Amniotic epithelial cell (primary cell): ENCODE measurements at places on chromosomes 3 and 15.

GRCh38 chr3:175029828-175030227 lies 170.7 kb downstream of the NAALADL2 start:
- no peak for DNase-seq

- DNase-seq = peak; percentile 84
Observed at GRCh38 chr3:197718891-197719290, 17.8 kb downstream of the RUBCN start.

- DNase-seq = no peak
Observed at GRCh38 chr15:57460208-57460816, 84.0 kb downstream of the CGNL1 start.

DNA sequence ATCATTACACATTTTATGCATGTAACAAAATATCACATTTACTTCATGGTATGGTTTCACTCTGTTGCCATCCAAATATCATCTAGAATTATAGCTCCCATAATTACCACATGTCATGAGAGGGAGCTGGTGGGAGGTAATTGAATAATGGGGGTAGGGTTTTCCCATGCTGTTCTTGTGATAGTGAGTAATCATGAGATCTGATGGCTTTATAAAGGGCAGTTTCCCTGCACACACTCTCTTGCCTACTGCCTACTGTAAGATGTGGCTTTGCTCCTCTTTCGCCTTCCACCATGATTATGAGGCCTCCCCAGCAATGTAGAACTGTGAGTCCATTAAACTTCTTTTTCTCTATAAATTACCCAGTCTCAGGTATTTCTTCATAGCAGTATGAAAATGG lies 123.4 kb downstream of the SATB1 start:
- no peak for DNase-seq

- DNase-seq = no peak
Observed at GRCh38 chr3:197468167-197468566, 87.6 kb downstream of the BDH1 start.

GRCh38 chr15:47768735-47769134 lies 51.4 kb downstream of the SEMA6D start:
- DNase-seq = peak; percentile 60

- DNase-seq = peak; percentile 70
Observed at GRCh38 chr3:195263193-195263924, 7.6 kb downstream of the XXYLT1 start.

DNA sequence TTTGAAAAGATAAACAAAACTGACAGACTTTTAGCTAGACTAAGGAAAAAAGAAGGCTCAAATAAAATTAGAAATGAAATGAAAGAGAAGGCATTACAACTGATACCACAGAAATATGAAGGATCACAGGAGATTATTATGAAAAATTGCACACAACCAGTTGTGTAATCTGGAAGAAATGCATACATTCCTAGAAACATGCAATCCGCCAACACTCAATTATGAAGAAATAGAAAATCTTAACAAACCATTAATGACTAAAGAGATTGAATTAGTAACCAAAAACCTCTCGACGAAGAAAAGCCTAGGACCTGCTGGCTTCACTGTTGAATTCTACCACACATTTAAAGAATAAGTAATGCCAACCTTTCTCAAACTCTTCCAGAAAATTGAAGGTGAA lies 149.5 kb downstream of the SV2B start:
- DNase-seq = no peak

DNA sequence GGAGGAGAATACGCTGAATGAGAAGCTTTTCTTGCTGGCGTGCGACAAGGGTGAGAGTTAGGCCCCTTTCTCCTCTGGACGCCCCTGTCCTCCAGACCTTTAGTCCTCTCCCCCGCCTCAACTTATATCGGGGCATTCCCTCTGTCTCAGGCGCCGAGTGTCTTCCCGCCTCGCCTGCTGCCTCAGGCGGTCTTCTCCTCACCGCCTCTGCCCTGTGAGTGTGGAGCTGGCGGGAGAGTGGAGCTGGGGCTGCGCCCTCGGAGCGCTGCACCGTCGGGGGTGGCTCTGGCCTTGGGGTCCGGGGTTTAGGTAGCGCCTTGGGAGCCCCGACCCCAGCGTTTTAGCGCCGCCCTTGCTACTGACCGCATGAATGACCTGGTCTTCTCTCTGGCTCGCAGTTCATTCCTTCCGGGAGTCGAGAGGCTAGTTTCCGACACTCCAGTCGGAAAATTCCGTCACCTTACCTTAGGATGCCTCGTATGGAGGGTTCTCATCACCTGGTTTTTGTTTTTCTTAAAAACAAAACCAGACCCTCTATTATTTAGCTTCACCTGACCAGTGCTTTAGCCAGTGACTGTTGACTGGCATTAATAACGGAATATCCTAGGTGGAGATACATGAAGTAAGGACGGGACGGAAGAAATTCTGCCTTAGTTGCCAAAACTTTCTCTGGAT lies 985 bp downstream of the TRPC1 start:
- DNase-seq = peak; percentile 38

GRCh38 chr3:115284980-115285379 lies 137.9 kb upstream of the ZBTB20 start:
- DNase-seq = no peak

DNA sequence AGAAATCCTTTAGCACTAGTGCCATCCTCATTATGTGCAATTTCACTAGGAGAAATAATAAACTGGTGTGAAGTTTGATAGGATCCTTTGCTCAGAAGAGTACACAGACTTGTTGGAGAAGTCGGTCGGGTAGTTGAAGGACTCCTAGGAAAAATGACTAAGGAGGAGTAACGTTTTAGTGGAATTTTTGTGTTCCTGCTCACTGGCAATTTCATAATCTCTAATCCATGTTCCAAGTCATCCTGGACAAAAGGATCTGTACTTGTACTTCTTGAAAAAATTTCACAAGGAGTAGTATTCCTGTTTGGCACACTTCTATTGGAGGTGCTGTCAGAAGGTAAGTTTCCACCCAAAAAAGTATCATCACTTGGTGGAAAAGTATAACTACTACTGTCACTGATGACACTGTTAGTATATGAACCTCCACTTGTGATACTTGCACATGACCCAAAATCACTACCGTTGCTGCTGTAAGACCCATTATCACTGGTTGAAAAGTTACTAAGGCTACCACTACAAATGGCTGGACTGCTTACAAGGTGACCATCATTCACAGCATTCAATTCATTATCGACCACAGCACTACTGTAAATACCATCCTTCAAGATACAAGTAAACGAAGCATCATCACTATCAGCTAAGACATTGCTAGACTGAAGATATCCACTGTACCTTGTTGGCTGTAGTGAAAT lies 77.4 kb downstream of the NEDD4 start:
- peak; percentile 83 for DNase-seq

GRCh38 chr3:39361252-39361927 lies 21.8 kb upstream of the SLC25A38 start:
- DNase-seq = no peak

GRCh38 chr3:180947761-180948390 lies 35.4 kb downstream of the FXR1 start:
- DNase-seq = no peak

GRCh38 chr3:157100096-157100477 lies 59.9 kb downstream of the CCNL1 start:
- no peak for DNase-seq

DNA sequence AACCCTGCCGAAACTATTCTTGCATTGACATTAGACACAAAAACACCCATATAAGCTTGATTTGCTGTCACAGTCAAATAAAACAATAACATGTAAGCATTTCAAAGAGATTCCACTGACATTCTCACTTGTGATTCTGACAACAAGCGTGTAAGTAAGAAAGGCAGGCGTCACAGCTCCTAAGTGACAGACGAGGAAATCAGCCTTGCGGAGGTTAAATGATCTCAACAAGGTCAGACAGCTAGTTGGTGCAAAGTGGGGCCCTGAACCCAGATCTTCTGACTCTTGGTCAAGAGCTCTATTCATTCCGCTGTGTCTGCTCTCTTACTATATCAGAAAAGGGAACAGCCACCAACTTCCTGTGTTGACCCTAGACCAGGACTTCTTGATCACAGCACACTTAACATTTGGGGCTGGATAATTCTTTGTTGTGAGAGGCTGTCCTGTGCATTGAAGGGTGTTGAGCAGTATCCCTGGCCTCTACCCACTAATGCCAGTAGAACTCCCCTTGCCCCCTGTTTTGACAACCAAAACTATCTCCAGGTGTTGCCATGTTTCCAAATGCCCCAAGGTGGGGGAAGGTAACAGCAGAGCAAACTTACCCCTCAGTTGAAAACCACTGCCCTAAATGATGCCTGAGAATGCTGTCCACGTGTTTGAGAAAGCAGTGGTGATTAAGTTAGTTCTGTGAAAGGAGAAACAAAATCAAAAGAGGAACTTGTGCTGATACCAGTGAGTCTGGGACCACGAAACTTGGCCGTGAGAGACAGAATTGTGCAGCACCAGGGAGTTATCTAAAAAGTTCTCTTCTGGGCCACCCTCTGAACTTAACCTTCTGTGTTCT lies 86.1 kb downstream of the LIPC start:
- no peak for DNase-seq

GRCh38 chr3:86982883-86983282 lies 8.1 kb downstream of the VGLL3 start:
- DNase-seq = peak; percentile 97

DNA sequence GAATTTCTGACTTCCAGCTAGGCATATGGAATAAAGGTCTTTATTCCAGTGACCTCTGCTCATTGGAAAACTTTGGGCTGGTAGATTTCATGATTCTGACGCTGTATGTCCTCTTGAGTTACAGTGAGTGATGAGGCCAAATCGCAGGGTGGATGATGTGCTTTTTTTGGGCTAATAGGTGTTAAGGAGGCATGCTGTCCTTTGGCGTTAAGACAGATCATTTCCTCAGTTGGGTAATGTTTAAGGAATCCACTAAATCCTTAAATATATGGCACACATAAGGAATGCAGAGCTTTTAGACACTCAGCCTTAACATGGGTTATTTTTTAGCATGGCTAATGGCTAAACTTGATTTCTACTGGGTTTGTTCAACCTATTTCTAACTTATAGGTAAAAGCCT lies 87.9 kb downstream of the LPP start:
- DNase-seq = peak; percentile 32

DNA sequence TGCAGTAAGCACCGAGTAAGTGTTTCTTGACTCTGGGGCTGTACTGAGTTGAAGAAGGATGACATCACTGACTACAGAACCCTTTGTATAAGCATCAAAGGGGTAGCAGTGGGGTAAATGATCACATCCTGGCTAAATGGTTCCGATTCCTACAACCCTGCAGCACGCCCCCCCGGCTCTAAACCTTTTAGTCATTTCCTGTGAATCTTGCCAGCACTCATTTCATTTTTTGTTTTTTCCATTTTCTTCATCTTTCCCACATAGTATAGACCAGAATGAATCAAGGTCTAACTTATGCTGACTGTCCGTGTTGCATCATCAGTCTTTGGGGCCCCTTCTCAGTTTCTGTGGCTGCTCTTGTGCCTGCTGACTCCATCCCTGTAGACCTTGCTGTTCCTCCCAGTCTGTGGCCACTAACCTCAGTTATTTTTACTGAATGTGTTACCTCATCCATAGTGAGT lies 383.1 kb upstream of the TPRG1 start:
- DNase-seq = peak; percentile 99

GRCh38 chr15:77527164-77527778 lies 105.4 kb downstream of the LINGO1 start:
- DNase-seq = peak; percentile 71

DNA sequence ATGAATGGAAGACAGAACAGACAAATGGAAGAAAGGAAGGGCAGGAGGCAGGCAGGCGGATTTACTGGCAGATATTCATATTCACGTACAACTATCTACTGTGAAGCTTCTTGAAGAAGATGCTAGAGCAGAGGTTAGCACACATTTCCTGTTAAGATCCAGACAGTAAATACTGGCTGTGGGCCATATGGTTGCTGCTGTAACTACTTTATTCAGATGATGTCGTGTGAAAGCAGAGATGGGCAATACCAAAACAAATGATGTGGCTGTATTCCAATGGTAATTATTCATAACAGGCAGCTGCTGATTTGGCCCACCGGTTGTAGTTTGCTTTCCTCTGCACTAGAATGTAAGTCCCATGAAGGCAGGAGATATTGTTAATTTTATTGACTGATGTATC lies 115.7 kb upstream of the PRTG start:
- peak; percentile 64 for DNase-seq

GRCh38 chr15:79601405-79602086 lies 169.4 kb downstream of the MINAR1 start:
- DNase-seq = no peak

- DNase-seq = no peak
Observed at GRCh38 chr15:35566991-35567390, 21.0 kb upstream of the DPH6 start.

- peak; percentile 45 for DNase-seq
Observed at GRCh38 chr3:185823078-185824044, 1.5 kb downstream of the IGF2BP2 start.

- DNase-seq = no peak
Observed at GRCh38 chr3:47838503-47838902, 35.6 kb downstream of the DHX30 start.

DNA sequence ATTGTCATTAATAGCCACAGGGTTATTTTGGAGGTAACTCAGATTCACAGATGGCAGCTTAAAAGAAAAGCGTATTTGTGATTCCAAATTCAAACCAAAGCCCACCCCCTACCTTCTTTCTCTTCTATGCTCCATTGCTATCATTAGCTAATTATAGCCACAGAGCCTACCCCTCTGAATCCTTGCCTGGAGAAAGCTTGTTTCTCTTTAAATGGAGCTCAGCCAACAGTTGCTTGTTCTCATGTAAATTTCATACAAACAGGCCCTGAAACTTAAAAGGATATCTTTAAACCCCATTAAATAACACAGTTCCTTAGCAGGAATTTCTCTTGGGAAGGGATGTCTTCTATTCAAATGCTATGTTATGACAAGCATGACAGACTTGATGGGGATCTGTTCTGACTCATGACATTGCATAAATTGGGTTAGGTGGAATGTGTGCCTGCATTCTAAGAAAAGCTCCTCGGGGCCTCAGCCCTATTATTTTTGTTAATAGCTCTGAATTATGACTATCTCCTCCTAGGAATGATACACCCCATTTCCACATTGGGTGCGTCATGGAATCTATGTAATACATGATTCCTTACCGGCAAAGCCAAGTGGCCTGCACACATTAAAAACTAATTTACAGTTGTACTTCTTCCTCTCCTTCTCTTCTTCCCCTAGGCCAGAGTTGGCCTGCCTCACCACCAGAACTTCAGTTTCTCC lies 265.8 kb downstream of the TAFA4 start:
- peak; percentile 46 for DNase-seq
